HEK293T (cell line): ENCODE measurements at places on chromosomes 16 and 17.

GRCh38 chr17:83189044-83190003 is 109.9 kb downstream of the METRNL start:
- no peak for DNase-seq

- no peak for DNase-seq
Measured at GRCh38 chr17:2777242-2777867, 18.9 kb upstream of the RAP1GAP2 start.

DNA sequence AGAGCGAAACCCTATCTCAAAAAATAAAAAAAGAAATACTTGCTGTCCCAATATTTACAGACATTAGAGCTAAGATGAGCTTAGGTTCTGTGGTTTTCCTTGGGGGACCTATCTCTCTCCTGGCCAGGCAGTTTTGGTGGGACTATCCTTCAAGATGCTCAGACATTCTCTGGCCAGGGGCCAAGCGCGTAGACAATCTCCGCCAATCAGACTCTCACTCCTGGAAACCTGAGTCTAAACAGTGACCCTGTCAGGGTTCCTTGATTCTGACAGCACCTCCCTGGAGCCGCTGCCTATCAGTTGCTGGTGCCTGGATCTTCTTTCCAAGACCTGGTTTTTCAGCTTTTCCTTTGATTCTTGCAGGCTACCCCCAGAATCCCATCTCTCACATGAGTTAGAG is 45.6 kb downstream of the EMP2 start:
- no peak for DNase-seq

DNA sequence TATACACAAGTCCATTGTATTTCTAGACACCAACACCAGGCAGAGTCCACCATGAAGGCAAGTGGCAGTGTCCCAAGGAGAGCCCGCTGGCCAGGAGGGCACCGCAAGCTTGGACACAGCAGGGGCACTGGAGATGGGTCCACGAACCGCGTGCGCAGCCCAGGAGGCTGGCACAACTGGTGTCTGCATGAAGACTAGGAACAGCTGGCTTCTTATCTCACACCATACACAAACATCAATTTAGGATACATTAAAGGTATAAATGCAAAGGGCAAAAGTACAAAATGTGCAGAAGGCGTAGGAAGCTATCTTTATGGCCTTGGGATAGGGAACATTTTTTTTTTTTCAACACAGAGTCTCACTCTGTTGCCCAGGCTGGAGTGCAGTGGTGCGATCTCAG is 52.4 kb downstream of the ANKRD11 start:
- DNase-seq: no peak

DNA sequence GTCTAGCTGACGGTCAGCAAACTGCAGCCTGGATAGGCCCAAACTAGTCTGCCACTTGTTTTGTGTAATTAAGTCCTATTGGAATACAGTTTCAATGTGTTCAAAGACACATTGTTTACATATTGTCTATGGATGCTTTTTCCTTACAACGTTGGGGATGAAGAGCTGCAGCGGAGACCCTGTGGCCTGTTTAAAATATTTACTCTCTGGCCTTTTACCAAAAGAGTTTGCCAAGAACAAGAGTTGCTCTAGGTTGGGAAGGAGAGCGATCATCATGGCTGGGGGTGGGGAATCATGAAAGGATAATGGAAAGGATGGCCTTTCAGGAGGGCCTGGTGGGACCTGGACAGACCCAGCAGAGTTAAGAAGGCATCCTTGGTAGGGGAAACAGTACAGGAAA is 274.9 kb upstream of the ZFHX3 start:
- DNase-seq: no peak

- no peak for DNase-seq
Measured at GRCh38 chr16:86880316-86881117, 302.2 kb downstream of the FOXL1 start.

DNA sequence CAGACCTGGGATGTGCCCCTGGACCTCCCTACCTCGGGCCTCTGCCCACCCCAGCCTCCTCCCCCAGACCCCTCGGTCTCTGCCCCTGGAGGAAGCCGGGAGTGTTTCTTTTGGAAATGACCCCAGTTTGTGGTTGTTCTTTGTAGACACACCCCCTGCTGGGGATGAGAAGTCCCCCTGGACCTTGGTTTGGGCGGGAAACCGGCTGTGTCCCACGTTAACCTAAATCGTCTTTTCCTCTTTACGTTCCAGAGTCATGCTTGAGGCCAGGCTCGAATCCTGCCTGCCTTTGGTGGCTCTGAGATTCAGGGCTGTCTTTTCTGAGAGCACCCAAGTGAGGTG is 116.6 kb downstream of the METRNL start:
- no peak for DNase-seq

DNA sequence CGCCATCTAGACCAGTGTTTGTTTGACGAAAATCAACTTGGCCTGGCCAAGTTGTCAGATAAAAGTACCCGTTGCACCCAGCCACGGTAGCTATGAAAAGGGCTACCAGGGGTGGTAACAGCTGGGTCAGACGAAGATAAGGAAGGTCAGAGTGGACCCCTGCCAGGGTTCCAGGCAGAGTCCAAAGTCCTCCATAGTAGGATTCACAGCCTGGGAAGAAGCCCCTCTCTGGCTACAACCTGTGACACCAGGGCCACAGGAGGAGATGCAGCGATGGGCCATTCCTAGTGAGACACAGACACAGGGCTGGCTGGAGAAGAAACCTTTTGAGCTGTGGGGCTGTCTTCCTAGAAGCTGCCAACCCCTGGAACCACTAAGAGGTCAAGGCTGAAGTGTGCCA is 39.3 kb downstream of the MEAK7 start:
- DNase-seq: no peak

GRCh38 chr17:78358538-78359320 is 1.1 kb downstream of the SOCS3 start:
- DNase-seq: no peak

GRCh38 chr17:1612400-1612799 is 16.2 kb downstream of the SLC43A2 start:
- no peak for DNase-seq

DNA sequence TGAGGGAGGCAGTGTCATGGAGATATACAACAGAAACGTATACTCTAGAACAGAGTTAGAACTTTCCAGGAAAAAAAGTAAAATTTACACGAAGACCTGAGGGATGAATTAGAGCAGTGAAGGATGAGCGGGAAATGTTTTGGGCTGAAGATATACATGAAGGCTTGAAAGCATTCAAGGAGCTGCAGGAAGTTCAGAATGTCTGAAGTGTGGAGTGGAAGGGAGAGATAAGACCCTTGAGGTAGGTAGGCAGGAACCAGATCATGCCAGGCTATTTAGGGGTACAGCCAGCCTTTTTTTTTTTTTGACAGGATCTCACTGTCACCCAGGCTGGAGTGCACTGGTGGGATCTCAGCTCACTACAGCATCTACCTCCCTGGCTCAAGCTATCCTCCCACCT is 3.2 kb upstream of the NLK start:
- no peak for DNase-seq

DNA sequence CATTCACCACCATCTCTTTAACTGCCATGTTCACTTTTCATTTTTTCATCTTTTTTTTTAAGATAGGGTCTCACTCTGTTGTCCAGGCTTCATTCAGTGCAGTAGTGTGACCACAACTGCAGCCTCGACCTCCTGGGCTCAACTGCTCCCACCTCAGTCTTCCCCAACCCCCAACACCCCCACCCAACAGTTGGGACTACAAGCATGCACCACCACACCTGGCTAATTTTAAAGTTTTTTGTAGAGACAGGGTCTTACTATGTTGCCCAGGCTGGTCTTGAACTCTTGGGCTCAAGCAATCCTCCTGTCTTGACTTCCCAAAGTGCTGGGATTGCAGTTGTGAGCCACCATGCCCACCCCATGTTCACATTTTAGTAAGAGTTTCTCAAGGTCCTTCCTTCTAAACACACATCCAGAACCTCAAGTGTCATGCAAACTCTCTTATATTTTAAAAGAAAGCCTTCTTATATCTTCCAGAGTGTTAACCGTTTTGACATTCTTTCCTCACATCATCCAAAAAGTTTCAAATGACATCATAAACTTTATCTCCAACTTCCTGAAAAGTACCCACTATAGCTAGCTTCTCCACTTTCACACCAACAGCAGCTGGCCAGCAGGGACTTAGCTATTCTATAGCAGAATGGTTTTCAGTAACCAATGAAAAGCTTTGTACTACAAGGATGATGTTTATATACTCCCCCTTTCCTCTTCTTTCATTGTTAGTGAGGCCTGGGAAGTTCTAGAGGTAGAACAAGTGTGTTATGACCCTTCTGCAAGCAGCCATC is 49.3 kb downstream of the TRAF4 start:
- peak; percentile 16 for DNase-seq

DNA sequence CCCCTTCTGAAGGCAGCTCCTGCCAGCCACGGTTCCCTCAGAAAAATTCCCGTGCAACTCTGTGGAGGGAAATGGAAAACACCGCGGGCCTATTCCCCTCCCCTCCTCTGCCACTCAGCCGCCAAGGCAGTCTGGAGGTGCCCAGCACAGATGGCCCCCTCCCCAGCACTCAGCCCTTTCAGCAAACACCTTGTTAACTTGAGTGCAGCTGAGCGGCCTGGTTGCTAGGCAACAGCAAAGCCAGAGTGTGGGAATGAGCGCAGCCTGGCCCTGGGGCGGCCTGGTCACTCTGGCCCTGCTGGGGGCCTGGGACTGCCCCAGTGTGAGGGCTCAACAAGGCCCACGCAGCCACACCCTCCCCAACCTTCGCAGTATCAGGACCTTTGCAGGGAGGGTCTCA is 32.8 kb downstream of the CACNA1G start:
- no peak for DNase-seq

- DNase-seq: no peak
Measured at GRCh38 chr16:59590845-59591244, 856.7 kb upstream of the GOT2 start.

DNA sequence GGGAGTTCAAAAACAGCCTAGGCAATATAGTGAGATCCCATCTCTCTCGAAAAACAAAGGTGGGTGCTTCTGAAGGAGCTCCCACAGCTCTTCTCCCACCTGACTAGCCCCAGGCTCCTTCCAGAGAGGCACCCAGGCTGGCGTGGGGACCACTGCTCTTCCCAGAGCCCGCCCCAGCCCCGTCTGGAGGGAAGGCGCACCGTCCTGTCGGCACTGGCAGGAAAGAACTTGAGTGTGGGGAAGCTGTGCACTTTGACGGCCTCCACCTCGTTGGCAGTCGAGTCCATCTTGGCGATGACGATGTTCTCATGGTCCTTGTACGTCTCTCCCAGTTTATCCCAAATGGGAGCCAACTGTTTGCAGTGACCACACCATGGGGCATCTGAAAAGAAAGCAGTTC is 10.5 kb upstream of the PPP1R27 start:
- DNase-seq: no peak

- no peak for DNase-seq
Measured at GRCh38 chr17:5120036-5120435, 4.2 kb downstream of the USP6 start.

- DNase-seq: no peak
Measured at GRCh38 chr16:86387468-86388440, 122.6 kb upstream of the FOXF1 start.

- DNase-seq: no peak
Measured at GRCh38 chr17:77045441-77046041, 95.2 kb upstream of the SEC14L1 start.

- no peak for DNase-seq
Measured at GRCh38 chr16:61945511-61945910, 90.7 kb downstream of the CDH8 start.

GRCh38 chr16:85602402-85603202 is 10.5 kb upstream of the GSE1 start:
- DNase-seq: no peak

- no peak for DNase-seq
Measured at GRCh38 chr17:60680754-60681153, 3.1 kb downstream of the BCAS3 start.

DNA sequence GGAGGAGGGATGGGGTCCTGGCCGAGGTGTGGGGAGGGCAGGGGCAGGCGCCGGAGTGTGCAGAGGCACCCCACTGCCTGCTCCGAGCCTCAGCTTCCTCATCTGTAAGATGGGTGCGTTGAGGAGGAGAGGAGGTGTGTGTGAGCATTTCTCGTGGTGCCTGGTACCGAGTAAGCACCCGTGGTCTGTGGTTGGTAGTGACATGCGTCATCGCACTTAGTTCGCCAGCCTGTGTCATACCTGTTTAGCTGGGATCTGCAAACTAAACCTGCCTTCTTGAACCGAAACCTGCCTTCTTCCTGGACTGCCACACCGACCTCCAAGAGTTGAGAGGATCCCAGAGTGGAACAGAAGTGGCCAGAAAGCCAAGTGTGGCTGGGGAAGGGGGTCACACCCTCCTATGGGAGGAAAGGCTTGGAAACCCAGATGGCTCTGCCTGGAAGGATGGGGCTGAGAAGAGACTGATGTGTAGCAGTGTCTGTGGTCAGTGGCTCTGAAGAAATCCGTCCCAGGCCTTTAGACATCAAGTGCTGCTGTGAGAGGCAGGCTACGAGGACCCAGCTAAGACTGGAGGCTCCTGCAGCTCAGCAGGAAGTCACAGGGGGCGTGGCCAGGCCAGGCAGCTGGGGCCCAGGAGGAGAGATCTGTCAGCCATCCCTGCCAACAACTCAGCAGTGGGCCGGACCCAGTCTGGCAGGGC is 162.6 kb upstream of the PLCG2 start:
- no peak for DNase-seq

DNA sequence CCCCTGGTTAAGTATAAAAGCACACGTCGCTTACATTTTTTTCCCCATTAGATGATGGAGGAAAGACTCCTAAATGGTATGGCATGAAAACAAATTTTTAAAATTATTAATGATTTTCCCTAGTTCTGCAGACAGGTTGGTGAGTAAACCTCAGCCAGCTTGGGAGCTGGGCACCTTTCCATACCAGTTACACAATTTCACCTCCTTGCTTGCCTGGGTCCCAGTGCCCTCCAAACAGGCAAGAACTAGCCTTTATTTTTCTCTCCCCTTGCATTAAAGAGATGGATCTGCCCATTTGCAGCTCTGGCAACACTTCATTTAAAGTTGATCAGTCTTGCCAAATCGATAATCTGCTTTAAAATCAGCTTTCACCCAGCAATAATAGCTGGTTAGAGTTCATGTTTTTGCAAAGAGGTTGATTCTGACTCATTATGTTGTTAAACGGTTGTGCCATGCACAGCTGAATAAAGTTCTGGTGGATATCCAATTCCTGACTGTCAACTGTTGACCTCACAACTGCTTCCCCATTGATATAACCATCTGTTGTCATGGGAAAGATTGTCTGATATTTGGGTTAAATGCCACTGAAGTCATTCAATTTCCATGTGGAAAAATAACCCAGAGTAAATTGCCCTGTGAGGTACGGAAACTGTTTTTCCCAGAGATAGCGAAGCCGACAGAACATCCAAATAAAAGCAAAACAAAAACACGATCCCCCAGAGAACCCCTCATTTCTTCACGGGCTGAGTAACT is 1.3 kb downstream of the C17orf58 start:
- no peak for DNase-seq
